Stimulated activated CD8-positive, alpha-beta memory T cell treated with anti-CD3 and anti-CD28 coated beads, Interleukin-4, amount 100 ng/mL, for 48 hours (primary cell): ENCODE measurements at places on chromosomes 16 and 17.
A peak's percentile ranks its signal among the peaks of the same experiment; 100 is the strongest.

GRCh38 chr17:3924512-3925350 lies 8.5 kb upstream of the P2RX1 start:
- no peak for DNase-seq

DNA sequence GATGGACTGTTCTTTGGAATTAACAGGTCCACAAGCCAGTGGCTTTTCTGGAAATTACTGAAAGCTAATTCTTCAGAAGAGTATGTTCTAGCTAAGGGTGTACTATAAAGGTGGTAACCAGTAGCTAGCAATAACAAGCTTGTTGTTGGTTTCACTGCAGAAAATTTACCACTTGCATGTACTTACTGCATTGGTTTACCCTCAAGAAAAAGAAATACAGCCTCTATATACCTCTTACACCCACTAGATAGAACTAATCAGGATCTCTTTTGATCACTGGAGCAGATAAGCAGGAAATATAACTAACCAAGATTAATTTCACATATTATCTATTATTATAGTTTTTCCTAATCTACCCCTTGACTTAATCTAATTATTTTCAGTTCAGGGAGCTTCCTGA lies 184.9 kb upstream of the TBX2 start:
- DNase-seq = no peak

GRCh38 chr17:39156491-39156890 lies 5.1 kb upstream of the PLXDC1 start:
- no peak for DNase-seq

- DNase-seq = no peak
Measured at GRCh38 chr17:45016237-45016636, 35.2 kb downstream of the DCAKD start.

DNA sequence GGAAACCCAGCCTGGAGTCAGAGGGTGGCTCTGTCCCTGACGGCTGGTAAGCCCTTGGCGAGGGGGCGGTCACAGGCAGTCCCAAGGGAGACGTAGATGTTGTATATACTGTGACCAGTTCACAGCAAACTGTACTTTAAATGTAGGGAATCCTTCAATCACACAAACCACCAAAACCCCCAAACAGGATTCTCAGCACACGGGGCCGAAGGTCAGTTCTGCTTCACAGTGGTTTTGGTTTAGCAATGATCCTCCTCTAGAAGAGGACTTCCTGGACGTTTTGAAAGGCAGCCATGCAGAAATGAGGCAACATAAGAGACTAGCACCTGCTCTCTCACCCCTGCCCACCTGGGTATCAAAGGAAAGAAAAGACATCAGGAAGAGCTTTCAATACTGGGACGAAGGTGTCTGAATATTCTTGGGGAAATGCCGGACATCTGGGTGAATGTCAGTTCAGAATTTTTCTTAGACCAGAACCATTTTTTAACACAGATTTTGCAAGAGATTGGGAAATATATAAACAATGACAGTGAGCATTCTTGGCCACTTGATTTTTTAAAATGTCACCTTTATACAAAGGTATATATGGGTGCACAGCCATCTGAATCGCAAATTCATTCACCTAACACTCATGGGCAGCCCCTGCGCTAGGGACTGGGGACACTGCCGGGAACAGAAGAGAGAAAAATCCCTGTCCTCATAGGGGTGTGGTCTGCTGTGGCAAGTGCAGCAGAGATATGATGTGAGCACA lies 74.2 kb downstream of the CRISPLD2 start:
- DNase-seq = no peak

- DNase-seq = no peak
Measured at GRCh38 chr17:5915337-5915736, 154.8 kb upstream of the WSCD1 start.

- no peak for DNase-seq
Measured at GRCh38 chr17:1533661-1534325, 17.4 kb upstream of the INPP5K start.

GRCh38 chr16:27720731-27721530 lies 171.0 kb downstream of the KATNIP start:
- DNase-seq = no peak

DNA sequence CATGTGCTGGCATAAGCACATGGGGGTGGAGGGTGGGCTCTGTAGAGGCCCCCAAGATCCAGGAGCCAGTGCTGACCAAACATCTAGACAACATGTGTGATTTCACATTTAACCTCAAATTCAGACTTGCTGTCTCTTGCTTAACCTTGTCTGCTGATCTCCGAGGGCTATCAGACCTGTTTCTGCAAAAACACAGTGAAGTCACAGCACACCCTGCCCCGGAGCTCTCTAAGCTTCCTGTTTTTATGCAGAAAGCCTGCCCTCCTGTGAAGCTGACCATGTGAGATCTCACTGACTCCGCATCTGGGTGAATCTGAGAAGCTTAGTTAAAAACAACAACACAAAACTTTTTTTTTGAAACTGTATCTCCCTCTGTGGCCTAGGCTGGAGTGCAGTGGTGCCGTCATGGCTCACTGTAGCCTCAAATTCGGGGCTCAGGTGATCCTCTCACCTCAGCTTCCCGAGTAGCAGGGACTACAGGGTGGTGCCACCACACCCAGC lies 6.6 kb upstream of the DPEP2 start:
- no peak for DNase-seq

DNA sequence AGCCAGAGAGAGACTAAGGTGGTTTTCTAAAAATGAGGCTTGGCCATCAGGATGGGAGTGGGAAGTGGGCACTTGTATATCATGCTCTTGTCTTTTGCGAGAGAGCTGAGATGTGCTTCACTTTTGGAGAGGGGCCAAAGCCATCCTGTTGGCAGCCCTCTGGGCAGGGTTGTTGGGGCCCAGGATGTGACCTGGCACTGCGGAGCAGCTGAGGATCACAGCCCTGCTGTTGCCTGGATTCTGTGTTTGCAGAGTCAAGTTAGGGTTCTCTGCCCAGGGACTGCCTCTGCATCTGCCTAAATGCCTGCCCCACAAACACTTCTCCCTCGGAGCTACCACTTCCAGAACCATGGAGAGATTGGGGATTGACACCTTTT lies 71.2 kb downstream of the PLD6 start:
- DNase-seq = no peak

DNA sequence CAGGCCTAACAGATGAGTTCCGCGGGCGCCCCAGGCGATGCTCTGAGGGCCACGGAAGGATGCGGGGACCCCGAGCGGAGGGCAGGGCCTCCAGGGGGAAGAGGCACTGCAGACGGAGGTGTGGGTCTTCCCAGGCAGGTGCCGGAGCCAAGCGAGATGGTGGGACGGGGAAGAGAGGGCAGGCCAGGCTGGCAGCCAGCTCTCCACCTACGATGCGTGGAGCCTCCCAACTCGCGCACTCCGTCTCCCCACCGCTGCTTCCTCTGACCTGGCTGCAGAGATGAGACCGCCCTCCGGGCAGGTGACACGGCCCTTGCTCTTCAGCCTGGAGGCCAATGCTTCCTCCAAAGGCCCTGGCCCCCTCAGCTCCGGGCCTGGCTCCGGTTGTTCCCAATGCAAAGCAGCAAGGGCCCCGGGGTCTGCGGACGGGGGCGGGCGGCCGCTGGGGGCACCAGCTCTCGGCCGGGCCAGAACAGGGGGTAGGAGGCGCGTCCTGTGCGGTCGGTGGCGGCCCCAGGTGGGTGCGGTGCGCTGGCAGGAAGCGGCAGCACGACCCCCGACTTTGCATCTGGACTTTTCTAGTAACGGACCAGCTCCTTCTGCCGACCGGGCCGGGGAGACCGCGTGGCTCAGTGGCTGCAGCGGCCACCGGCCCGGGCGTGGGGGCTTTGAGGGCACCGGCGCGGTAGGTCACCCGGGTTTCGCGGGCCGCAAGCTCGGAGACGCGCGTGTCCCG lies 1.5 kb upstream of the SOX8 start:
- DNase-seq = no peak

DNA sequence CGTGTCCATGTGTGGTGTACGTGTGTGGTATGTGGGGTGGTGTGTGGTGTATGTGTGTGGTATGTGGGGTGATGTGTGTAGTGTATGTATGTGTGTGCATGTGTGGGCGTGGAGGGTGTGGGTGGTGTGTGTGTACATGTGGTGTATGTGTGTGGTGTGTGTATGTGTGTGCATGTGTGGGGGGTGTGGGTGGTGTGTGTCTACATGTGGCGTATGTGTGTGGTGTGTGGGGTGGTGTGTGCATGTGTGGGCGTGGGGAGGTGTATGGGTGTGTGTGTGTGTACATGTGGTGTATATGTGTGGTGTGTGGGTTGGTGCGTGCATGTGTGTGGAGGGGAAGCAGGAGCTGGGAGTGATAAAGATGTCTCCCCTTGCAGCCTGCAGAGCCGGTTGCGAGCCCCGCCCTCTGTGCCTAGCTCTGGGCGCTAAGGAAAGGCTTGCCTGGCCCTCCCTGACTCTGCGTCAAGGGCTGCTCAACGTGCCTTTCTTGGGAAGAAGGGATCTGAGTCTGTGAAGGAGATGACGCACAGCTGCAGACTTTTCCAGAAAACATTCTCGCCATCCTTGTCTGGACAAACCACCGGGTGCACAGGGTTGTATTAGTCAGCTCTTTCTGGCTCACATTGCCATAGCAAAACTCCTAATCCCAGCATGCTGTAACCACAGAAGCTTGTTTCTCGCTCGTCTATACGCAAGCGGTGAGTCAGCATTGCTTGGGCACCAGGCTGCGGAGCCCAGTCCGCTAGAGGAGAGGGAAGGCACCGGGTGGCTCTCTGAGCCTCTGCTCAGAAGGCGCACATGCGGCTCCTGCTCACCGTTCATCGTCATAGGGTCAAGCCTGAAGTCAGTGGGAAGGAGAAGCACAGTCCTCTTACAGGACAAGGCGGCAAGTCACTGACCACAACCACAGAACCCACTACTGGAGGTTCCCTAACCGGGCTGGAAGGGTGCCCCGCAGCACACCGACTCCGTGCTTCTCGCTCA lies 2.0 kb upstream of the CD300H start:
- DNase-seq = peak; percentile 49
